HFF-Myc (cell line): ENCODE measurements at places on chromosomes 6 and 20.

- no peak for DNase-seq
Observed at GRCh38 chr6:43644940-43645612, at the start of gene RSPH9. Gene RSPH9, plus strand, starts transcription at chr6:43645036. Its CDS starts 63 bp downstream, at chr6:43645099.

- DNase-seq, result no peak
Observed at GRCh38 chr6:162372106-162372505, 355.5 kb downstream of the PRKN start.

DNA sequence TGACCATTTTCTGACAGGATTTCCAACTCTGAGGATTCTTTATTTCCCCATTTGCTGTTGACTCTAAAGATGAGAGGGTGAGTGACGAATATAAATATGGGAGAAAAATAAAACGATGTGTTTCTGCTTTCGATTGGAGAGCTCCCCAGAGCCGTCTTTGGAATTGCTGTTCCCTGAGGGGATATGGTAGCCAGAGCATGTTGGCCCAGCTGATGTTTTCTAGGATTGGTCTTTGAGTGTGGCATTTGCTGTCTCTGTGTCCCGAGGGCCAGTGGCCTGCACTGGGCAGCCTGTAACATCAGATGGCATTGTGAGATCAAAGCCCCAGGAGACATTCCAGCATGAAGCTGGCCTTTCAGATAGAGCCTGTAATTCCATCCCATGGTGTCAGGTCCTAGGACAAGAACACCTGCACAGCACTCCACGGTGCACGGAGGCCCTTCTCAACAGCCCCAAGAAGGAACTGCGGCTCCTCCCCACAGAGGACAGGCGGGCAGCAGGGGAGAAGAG, 26.7 kb downstream of the PKIG start:
- no peak for DNase-seq

DNA sequence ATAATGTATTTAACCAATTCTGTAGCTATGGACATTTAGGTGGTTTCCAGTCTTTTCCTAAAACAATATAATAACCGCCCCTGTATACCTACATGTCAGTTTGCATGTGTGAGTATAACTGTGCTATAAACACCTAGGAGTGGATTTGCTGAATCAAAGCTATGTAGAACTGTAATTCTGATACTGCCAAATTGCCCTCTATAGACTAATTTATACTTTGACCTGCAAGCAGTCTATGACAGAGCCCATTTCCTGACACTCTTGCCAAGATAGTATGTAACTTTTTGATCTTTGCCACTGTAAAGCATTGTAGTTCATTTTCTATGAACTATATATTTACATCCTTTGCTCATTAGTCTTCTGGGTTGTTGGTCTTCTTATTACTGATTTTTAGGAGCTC, 19.5 kb downstream of the FERMT1 start:
- no peak for DNase-seq

GRCh38 chr6:158509465-158509864, 50.4 kb upstream of the TMEM181 start:
- DNase-seq, result no peak

GRCh38 chr6:496649-497048, 105.1 kb downstream of the IRF4 start:
- DNase-seq, result no peak

DNA sequence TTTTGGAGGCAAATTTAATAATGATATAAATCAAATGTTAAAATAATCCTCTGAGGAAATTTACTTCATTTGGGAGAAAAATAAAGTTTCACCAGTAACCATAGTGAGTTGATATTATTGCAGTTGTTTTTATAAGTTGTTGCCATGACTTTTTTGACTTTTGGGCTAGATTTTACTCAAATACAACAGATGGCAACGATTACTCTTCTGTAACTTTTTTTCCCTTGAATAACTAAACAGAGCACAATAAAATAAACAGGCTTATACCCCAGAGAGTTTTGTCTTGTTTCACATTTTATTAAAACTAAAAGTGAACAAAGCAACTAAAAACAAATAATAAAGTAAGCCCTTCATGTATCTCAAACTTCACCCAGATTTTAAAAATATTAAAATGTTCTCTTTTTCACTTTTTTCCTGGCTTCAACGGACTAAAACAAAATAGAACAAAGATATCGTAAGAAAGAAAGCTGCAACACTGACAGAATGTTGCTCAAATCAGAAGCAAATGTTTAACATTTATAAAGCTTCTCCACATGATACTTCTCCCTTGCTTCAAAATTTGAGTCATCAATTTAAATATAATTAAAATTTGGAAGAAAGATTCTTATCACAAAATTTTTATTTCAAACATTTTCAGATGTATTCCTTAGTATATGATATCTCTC, 42.5 kb upstream of the BMP5 start:
- no peak for DNase-seq

GRCh38 chr6:20227350-20227749, 15.1 kb upstream of the MBOAT1 start:
- DNase-seq, result no peak

DNA sequence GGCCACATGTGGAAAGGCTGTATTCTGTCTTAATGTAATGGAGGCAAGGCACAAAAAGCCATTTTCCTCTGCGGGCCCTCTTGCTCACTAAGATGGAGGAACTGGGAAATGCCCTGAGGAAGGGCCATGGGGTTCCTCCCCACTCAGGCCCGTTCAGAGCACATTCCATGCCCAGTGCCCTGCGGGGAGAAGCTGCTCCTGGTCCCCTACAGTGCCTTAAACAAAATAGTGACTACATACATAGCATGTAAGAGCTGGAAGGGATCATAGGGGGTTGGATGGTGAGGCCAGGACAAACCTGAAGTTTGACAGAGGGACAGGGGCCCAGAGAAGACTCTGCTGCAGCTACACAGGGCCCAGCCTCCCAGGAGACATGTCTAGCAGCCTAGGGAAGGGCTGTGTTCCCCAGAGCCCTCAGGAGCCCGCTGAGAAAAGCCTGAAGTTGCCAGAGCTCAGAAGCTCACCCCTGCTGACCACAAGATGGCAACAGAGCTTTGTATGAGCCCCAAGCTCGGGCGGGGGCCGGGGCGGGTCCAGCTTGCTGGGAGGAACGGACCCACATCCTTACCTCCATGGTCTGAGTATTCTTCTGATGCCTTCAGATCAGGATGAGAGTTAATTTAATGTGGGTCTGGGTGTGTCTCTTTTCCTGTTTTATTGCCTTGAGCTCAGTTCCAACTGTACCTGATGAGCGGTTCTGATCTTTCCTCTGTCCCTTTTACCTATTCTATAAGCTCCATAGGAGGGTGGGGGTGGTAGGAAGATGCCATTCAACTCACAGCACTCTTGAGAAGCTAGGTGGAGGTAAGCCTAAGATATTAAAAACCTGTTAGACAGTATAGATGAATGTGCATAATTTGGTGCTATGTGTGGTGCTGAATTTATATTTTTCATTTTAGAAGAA, 242.9 kb downstream of the CDC5L start:
- DNase-seq, result no peak

- DNase-seq, result no peak
Observed at GRCh38 chr20:7993238-7993637, 26.3 kb downstream of the TMX4 start.

GRCh38 chr6:139386404-139386803, 12.0 kb upstream of the CITED2 start:
- DNase-seq, result no peak

DNA sequence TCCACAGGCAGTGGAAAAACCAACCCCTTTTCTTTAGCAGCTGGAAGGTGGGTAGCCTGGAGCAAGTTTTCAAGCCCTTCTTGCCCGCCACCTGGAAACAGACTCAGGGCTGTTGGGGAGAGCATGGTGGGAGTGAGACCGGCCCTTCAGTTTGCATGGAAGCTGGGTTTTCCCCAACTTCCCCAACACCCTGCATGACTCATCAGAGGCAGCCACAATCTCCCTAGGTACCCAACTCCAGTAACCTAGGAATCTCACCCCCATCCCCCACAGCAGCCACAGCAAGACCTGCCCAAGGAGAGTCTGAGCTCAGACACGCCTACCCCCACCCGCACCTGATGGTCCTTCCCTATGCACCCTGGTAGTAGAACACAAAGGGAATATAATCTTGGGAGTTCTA, 86.3 kb upstream of the IRAK1BP1 start:
- no peak for DNase-seq

DNA sequence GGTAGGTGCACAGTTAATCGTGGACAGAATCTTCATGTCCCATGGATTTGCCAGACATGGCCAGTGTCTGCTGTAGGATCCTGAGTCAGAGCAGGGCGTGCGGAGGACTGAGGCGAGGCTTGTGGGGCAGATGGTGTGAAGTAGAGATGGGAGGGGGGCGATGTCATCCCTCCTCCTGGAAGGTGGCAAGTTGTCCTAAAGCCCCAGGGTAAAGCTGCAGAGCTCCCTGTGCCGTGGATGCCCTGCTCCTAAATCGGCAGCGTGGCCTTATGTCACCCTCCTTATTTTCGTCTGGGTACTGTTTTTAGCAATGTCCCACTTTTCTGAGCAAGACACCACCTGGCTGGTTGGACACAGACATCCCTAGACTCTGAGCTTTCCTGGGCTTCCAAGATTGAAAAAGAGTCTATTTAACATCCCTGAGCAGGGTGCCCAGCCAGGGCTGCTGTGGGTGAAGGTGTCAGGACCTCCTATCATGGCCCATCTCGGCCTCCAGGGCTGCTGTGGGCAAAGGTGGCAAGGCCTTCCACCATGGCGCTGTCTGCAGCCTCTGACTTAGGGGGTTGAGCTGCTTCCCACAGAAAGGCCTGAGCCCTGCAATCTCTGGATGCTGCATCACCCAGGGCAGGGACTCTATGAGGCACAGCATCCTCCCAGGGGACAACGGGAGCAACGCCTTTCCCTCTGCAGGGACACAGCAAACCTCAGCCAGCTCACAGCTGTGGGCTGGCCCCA, 145.4 kb downstream of the TTLL2 start:
- no peak for DNase-seq

DNA sequence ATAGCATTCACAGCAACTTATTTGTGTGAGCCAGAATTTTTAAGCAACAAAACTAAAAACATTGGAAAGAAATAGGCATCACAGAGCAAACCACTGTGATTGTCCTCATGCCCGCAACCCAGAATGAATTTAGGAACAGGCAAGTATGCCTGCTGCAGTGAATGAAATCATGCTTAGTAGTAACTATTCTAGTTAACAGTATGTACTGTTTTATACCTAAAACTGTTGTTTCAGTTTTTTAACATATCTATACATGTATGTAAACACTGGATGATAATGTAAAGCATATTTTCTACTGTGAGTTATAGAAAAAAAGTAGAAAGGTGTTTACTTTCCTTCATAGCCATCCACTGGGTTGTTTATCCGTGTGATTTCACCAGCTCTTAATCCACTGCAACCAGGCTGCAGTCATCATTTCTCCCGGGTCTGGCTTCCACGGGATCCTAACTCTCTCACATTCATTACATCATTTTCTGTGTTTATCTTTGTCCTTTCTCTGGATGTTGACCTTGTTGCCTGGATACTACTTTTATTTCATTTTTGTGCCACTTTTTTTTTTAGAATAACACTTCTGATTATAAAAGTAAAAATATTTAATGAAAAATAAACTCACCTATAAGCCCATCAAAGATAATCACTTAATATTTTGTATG, 3.6 kb upstream of the ARFGEF3 start:
- no peak for DNase-seq

GRCh38 chr6:46215213-46215612, 44.4 kb upstream of the ENPP5 start:
- no peak for DNase-seq

DNA sequence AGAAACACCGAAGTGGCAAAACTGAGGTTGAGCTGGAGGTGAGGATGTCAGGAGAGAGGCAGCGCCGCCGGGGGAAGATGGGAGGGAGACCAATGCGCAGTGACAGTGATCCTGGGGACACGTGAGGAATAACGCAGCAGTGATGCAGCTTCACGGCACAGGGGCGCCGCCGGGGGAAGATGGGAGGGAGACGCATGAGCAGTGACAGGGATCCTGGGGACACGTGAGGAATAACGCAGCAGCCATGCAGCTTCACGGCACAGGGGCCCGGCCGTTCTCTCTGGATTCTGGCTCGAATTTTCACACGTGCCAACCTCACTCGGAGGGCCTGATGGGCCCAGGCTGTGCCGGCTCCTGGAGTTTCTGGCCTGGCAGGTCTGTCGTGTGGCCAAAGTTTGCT, 94.7 kb downstream of the SMOC2 start:
- no peak for DNase-seq

- DNase-seq, result no peak
Observed at GRCh38 chr6:104428184-104428583, 431.5 kb downstream of the HACE1 start.

GRCh38 chr6:56541741-56542360, 100.8 kb downstream of the DST start:
- DNase-seq, result no peak

DNA sequence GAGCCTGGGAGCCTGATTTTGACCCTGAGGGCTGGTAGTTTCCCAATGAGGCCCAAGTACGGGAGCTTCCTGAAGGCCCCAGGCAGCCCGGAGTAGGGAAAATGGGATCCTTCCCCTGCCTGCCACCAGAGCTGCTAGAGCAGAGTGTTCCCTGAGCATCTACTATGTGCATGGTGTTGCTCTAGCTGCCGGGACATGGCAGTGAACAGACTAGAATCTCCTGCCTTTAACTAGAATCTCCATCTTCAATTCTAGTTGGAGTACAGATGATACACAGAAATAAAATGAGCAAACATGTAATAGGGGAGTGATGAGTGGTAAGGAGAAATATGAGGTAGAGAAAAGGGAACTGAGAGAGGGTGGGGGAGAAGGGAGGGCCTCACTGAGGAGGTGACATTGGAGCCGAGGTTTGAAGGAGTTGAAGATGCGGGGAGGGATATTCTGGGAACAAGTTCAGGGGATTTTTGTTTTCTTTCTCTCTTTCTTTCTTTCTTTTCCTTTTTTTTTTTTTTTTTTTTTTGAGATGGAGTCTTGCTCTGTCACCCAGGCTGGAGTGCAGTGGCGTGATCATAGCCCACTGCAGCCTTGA, 18.5 kb downstream of the VSTM2L start:
- DNase-seq, result no peak

DNA sequence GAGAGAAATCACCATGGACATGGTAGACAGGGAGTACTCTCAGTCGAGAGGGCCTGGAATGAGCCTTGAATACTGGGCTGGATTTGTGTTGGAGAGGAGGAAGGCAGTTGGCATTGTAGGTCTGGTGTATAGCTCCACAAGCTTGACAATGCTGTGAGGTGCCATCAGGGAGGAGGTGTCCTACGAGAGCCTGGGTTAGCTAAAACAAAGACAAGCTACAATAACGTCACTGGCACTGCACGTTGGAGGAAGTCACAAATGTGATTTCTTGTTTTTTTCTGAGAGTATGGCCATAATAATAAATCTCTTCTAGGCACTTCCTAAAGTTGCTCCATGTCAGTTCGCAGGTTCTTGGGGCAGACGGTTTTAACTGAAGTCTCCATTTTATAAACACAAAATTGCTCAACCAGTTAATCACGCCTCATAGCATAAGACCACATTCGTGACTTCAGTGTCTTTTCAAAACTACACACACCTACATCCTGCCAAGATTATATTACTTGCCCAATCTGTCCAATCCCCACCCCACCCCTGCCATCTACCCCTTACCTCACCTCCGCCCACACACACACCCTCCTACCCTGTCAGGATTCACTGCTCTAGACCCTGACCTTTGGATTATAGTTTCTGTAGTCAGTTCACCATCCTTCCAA, 4.4 kb upstream of the HLA-DMB start:
- no peak for DNase-seq
